ENCODE measurements at places on chromosomes 7 and 10. TPM values are rescaled to one million over a fixed set of nuclear protein-coding genes. Genes with fewer than 3 reads are reported as not detected.
A peak's percentile ranks its signal among the peaks of the same experiment; 100 is the strongest.

CYP26C1 gene
- 0.35 TPM for total RNA-seq

DNA sequence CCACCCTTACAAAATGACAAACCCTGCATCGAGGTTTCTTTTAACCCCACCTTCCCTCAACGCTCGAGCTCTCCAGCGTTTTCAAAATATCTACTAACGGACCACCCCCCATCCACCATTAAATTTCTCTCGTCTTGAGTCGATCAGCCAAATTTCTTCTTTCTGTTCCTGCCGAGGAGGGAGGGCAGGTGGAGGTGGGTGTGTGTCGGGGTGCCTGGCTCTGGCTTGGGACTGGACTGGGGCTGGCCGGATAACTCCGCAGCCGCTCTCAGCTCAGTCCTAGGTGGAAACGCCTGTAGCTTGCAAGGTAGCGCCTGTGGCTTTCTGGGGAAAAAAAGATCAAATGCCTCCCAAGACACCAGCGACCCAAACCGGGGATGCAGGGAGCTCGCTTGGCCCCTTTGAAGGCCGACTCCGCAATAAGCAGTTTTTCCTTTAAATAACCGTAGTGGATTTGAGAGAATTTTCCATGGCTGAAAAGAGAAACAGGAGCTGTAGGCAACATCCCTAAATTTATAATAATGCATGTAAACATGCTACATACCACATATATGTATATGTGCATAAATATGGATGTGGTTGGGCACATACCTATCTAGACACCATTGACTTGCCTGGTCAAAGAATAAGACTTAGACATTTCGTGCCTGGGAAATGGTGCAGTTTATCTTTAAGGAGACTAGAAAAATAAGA, 1.9 kb upstream of the TMEM178B start:
- peaks cover 36% of the 10 kb centered on the region for H3K4me1 ChIP-seq
- DNase-seq, result no peak
- peaks cover 5% of the 10 kb centered on the region for H3K27me3 ChIP-seq
- H3K36me3 ChIP-seq, result no peaks in the 10 kb centered on the region
- no peak overlapping the region for H3K27ac ChIP-seq
- peak overlapping the region; percentile 67 for H3K4me3 ChIP-seq

GRCh38 chr10:74011770-74012169, 13.9 kb downstream of the VCL start:
- no peaks in the 10 kb centered on the region for H3K27me3 ChIP-seq
- no peaks in the 10 kb centered on the region for H3K36me3 ChIP-seq
- H3K27ac ChIP-seq, result peak overlapping the region; percentile 68

GRCh38 chr7:146659732-146660131, 543.1 kb downstream of the CNTNAP2 start:
- no peak overlapping the region for H3K27ac ChIP-seq
- DNase-seq, result no peak
- H3K27me3 ChIP-seq, result no peaks in the 10 kb centered on the region
- no peaks in the 10 kb centered on the region for H3K36me3 ChIP-seq
- H3K4me1 ChIP-seq, result no peaks in the 10 kb centered on the region

DNA sequence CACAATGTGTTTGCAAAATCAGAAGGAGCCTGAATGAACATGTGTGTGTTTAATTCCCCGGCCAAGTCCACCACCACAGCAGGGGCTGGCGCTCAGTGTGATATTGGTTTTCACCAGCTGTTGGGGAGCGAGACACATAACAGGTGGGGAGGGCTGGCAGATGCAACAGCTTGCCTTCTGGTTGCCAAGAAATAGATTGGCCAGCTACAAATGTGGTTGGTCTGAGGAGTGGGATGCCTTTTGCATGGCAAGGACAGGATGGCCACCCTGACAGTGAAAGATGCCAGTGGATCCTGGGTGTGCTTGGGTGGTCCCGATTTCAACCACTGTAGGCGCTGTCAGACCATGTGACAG, 292.5 kb upstream of the FZD8 start:
- H3K4me1 ChIP-seq, result no peaks in the 10 kb centered on the region
- H3K4me3 ChIP-seq, result no peak overlapping the region
- no peak overlapping the region for H3K27ac ChIP-seq
- H3K27me3 ChIP-seq, result no peaks in the 10 kb centered on the region
- no peak for DNase-seq

RAPGEF5 gene
- total RNA-seq, result 66.5 TPM

GRCh38 chr10:84424731-84425167, 96.4 kb downstream of the CCSER2 start:
- no peaks in the 10 kb centered on the region for H3K36me3 ChIP-seq
- peak overlapping the region; percentile 74 for H3K27ac ChIP-seq
- no peaks in the 10 kb centered on the region for H3K27me3 ChIP-seq
- peak overlapping the region; percentile 69 for H3K4me3 ChIP-seq
- peak; percentile 67 for DNase-seq

DNA sequence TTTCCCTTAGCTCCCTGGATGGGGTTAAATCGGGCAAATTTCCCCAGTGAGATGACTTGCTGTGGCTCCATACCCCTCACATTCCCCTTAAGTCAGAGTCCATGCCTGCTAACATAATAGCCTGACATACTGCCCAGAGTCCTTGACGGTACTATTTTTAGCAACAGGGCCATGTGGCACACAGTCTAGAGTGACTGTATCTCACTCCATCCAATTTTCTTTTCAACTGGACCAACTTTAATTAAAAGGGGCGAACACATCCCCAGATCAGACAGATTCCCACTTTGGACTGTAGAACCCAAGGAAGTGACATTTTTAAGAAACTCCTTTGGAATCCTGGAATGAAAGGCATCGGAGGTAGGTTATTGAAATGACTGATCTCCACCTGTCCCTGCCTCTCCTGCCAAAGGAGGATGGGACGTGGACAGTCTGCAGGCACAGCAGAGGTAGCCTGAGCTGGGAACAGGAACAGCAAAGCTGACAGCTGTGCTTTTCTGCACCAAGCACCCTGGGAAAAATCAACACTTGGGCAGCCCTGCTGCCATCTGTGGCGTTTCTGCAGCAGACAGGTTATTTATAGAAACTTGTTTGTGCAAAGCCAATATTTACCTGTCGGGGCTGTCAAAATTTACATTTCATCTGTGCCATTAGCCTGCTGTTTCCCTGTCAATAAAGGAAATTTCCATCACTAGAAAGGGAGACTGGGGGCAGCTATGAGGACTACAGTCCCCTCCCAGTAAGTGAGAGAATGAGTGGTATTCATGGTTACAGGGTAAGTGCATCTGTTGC, 221.5 kb upstream of the AOAH start:
- H3K4me1 ChIP-seq, result peaks cover 10% of the 10 kb centered on the region
- DNase-seq, result no peak
- H3K27ac ChIP-seq, result no peak overlapping the region
- no peaks in the 10 kb centered on the region for H3K27me3 ChIP-seq
- no peaks in the 10 kb centered on the region for H3K36me3 ChIP-seq
- H3K4me3 ChIP-seq, result no peak overlapping the region

GRCh38 chr7:19376538-19376937, 231.3 kb upstream of the FERD3L start:
- DNase-seq, result no peak
- no peak overlapping the region for H3K27ac ChIP-seq
- H3K4me1 ChIP-seq, result no peaks in the 10 kb centered on the region
- H3K4me3 ChIP-seq, result no peak overlapping the region
- H3K27me3 ChIP-seq, result no peaks in the 10 kb centered on the region

CRHR2 gene
- total RNA-seq, result not detected

SUN3 gene
- not detected for total RNA-seq

DNA sequence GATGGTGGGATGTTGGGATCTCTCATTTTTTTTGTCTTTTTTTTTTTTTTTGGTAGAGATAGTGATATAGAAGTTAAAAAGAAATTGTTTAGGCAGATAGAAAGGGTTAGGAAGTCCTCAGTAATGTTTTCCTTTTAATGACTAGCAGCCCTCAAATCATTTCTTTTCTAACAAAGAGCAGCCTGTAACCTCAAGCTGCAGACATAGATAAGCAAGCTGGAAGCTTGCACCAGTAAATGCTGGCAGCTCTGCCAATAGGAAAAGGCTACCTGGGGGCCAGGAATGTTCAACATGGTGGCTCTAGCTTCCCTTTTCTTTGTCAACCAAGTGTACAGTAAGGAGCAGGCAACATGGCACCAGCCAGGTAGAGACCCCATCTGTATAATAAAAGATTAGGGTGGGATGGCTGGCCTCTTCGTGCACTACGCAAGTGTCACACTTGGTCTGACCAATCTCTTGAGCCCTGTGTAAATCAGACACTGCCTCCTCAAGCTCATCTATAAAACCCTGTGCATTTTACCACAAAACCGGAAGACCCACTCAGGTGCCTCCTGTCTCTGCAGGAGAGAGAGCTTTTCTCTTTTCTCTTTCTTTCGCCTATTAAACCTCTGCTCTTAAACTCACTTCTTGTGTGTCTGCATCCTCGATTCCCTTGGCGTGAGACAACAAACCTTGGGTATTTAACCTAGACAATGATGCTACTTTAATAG, 212.9 kb downstream of the SNX10 start:
- H3K27me3 ChIP-seq, result no peaks in the 10 kb centered on the region

DNA sequence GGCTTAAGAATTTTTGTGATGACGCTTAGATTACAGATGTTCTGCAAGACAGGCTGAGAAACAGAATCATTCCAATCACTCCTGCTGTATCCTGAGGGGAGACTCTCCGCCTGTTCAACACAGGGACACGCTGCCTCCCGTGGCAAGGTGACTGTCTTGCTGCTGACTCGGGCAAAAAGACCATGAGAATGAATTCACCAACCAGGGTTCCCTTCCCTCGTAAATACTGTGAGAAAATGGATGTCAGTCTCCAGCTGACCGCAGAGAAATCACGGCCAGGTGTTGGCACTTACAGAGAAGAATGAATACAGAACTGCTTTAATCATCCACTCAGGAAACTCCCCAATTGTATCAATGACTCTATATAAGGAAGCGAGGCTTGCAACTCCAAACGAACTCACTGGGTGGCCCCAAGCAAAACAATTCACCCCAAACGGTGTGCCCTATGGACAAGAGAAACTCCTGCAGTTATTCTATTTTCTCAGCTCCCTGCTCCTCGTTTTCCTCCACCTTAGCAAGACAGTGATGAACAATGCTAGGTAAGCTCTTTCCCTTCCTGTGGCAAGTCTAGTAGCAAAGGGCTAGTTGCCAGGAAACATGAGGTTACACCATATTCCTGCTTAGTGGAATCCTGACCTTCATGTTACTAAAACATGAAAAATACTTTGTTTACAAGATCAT, 22.8 kb downstream of the GNA12 start:
- no peak overlapping the region for H3K27ac ChIP-seq
- H3K4me3 ChIP-seq, result no peak overlapping the region

- no peaks in the 10 kb centered on the region for H3K36me3 ChIP-seq
- no peaks in the 10 kb centered on the region for H3K27me3 ChIP-seq
- no peak overlapping the region for H3K4me3 ChIP-seq
These were observed 190.3 kb downstream of the TWIST1 start for GRCh38 chr7:18927134-18927533.

BUD23 gene
- 51.0 TPM for total RNA-seq

SYT15 gene
- total RNA-seq, result 2.6 TPM

SFTPA1 gene
- not detected for total RNA-seq

MMD2 gene
- total RNA-seq, result not detected

GRCh38 chr10:102261196-102261595, 15.9 kb downstream of the GBF1 start:
- peaks cover 7% of the 10 kb centered on the region for H3K36me3 ChIP-seq
- no peak overlapping the region for H3K27ac ChIP-seq
- H3K4me3 ChIP-seq, result no peak overlapping the region
- H3K4me1 ChIP-seq, result peaks cover 11% of the 10 kb centered on the region
- no peaks in the 10 kb centered on the region for H3K27me3 ChIP-seq
- DNase-seq, result no peak

OPALIN gene
- not detected for total RNA-seq

UPK3BL1 gene
- 39.0 TPM for total RNA-seq

Measured in thoracic aorta (tissue), 2 donors.